Stromal cell of bone marrow (primary cell): ENCODE measurements at places on chromosomes 12 and 14.

DNA sequence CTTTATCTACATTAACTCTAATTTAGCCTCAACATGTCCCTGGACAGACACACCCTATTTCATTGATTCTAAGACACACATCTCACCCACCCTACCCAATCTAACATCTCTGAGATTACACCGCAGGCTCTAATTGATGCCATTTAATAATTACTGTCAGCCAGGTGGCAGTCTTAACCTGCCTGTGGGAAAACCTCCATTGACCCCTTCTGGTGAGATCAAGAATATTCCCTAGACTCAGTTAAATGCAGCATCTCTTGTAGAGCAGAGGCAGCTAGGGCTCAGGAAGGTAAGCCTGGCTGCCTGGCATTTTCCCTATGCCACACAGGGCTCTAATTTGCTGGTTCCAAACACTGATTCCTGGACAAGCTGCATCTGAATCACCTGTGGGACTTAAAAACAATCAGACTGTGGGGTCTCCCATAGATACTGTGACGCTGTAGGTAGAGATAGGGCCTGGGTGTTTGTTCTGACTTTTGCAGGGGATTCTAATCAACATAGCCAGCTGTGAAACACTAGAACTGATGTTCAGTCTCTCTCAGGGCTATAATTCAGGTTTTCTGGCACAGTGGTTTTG is 14.3 kb downstream of the MCRS1 start:
- no peak for DNase-seq

DNA sequence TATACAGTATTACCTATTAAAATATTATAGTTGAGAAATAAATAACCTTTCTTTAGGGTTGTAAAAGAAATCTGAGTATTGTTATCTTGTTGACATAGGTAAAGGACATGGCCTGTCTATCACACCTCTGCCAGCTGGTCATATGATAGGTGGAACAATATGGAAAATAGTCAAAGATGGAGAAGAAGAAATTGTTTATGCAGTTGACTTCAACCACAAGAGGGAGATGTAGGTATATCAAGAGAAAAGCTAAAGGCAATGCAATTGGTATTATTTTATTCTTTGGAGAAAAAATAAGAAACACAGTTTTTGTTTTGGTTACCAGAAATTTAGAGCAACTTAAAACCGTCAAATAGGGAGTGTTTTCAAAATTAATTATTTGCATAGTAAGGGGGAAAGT is 13.5 kb downstream of the CPSF2 start:
- DNase-seq, result peak; percentile 23

GRCh38 chr12:114673169-114673833 is 10.7 kb downstream of the TBX3 start:
- DNase-seq, result no peak

DNA sequence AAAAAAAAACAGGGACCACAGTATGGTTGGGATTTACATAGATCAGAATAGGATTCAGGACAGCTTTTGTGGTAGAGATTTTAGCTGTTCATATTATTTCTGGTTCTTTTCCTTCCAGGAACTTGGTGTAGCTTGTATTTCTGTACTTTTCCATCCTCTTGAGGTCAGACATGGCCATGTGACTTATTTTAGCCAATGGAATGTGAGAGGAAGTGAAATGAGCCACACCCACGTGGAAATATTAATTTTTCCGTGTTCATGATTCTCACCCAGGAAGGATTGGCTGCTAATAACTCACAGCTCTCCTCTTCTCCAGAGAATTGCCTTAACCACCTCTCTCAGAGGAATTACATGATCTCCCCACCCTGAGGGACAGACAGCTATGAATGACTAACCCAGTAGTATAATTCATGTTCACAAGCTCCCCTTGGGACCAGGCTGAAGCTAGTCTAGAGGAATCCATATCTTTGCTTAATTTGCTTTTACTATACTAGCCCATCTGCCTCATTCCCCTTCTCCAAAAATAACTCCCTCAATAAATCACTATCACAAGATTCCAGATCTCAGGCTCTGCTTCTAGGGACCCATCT is 340.4 kb downstream of the NUAK1 start:
- no peak for DNase-seq

DNA sequence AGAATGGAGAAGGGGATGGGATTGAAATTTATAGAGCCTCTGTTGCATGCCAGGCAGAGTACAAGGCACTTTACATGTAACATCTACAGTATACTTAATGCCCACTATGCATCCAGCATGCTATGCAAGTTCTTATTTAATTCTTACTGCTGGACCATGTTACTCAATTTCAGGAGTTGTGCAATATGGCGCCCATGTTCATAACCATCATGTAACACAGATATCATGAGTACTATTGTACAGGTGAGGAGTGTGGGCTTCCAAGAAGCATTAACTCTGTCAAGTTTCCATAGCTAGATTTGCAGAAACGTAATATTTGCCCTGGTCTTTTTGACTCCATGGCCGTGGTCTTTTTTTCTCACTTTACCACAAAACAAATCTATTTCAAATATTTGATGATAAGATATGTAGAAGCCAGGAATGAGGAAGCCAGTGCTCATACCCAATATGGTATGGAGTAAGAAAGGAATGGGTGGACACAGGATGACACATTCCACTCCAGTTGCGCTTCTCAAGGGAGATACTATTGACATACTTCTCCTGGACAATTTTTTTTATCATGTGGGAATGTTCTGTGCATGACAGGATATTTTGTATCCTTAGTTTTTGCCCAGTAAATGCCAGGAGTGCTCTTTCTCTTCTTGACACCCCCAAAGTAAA is 191.8 kb downstream of the C12orf75 start:
- DNase-seq, result no peak

DNA sequence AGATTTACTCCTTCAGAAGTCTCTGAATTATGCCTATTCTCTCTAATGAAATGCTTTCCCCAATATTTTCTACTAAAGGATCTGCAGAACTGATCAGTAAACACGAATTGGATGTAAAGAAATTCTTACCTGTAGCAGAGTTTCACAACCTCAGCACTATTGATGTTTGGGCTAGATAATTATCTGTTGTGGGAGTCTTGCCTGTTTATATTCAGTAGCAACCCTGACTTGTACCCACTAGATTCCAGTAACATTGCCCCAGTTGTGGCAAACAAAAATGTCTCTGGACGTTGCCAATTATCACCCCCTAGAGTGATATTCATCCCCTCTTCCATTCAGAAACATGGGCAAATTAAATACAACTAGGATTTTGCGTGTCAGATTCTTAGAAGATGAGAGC is 156.8 kb upstream of the TMTC2 start:
- DNase-seq, result no peak

DNA sequence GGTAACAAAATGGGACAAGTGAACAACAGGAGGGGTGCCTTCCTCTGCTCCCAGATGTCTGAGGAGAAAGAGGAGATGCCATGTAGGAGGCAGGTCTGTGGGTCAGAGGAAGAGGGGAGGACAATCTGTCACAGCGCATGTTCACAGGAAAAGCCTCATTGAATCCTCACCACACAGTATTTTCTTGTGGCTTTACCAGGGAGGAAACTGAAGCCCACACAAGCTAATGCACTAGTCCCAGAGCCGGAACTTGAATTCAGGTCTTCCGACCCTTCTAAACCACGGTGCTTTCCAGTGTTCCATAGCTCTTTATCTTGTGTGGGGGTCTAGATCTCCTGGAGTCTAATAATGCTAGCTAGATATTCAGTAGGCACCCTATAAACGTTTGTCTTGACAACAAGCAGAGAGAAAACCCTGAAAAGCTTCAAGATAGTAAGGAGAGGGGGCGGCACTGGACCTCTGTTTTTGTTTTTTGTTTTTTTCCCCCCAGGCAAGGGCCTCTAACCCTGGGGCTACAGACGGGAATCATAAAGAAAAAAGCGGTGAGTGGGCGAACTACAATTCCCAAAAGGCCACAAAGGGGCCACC is 371 bp upstream of the SHMT2 start:
- no peak for DNase-seq

GRCh38 chr12:50647479-50647878 is 116.4 kb upstream of the ATF1 start:
- DNase-seq, result no peak
